ENCODE measurements at places on chromosomes 2 and 18.

DNA sequence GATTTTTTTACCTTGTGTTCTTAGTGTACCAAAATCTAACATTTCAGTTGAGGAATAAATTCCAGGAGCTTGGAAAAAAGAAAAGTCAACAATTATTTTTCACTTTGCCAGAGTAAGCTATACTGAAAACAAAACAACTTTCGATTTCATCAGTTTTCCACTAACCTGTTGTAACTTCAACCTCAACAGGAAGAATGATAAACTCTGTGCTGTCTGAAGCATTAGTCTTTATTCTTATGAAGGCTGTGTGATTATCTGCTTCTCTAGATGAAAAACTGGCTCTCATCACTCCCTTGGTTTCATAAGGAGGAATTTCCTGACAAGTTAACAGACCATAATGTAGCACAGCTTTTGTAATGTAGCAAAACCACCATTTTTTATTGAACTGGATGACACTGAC is 121.2 kb downstream of the ZAP70 start:
- DNase-seq = no peak

GRCh38 chr2:182942756-182943155 is 76.3 kb upstream of the FRZB start:
- DNase-seq = no peak

GRCh38 chr2:205683502-205684367 is 1.4 kb downstream of the NRP2 start:
- no peak for DNase-seq

- no peak for DNase-seq
Observed at GRCh38 chr2:235663875-235664274, 170.0 kb downstream of the AGAP1 start.

- no peak for DNase-seq
Observed at GRCh38 chr2:178846458-178846802, 39.2 kb upstream of the TTN start.

DNA sequence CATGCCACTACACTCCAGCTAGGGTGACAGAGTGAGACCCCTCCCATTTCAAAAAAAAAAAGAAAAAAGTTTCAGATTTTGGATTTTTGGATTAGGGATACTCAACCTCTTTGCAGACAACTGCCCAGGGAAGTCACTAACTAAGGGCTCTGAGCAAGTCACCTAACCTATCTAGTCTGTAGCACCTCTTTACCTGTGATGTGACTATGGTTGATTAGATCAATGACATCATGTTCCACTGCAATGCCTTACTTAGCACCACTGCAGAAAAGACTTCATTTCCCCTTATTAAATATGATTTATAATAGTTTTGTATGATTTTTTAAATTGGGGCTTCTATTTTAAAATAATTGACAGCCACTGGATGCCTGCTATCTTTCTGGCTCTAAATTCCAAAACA is 41.2 kb downstream of the CUL3 start:
- no peak for DNase-seq

DNA sequence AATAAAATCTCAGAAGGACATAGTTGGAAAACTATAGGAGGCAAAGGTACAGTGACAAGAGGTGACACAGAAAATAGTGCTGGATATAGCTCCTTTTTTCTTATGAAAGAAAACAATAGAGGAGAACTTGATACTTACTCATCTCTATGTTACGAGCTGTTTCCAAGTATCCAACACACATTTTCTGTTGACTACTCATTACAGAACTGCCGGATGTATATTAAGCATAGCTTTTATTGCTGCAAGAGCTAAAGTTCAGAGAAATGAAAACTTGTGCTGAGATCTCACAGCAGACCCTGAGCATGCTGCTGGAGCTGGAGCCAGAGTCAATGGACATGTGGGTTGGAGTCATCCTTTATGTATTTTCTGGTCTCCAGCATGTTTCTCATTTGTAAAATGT is 210.0 kb upstream of the NT5C1B start:
- no peak for DNase-seq

- no peak for DNase-seq
Observed at GRCh38 chr18:41875094-41875780, 79.8 kb upstream of the PIK3C3 start.

DNA sequence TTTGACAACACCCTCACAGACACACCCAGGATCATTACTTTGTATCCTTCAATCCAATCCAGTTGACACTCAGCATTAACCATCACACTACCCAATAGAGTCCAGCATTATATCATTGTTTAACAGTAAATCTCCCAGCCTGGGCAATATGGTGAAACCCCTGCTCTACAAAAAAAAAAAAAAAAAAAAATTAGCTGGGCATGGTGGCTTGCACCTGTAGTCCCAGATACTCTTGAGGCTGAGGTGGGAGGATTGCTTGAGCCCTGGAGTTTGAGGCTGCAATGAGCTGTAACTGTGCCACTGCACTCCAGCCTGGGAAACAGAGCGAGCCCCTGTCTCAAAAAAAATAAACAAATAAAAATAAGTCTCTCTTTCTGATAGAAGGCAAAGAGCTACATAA is 304.0 kb downstream of the STK39 start:
- DNase-seq = no peak

DNA sequence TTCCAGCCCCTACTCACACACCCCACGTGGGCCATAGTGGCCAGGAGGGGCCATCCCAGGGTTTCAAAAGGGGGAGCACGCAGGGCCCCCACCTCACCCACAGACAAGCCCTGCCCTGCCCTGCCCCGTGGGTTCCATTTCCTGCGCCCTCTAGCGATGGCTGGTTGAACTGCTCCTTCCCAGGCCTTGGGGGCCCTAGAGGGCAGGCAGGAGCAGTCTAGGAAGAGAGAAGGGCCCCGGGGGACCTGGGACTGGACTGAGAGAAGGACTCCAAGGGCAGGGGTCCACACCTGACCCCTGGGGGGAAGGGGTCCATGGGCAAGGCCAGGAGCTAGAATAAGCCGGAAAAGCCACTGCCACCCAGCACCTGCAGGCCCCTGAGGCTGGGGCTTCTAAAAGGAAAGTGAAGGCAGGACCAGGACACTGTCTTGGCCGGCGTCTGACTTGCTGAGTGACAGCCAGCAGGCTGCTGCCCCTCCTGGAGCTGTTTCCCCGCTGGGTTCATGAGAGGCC is 10.1 kb downstream of the CYP26B1 start:
- DNase-seq = peak; percentile 18

DNA sequence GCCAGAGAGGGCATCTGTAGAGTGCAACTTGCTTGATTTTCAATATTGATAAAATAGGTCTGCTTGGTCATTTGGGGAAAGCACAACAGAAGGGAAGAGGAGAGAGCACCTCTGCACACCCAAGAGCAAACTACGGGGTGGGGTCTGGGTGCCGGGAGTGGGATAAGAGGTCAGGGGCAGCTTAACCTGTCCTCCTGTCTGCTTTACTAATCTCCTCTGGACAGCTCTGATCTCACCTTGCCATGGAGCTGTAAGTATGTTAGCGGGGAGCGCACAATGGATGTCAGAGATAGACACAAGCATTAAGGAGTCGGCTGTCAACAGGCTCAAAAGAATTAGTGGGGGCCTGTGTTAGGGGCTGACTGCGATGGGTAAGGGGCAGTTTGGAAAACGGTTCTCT is 328.7 kb downstream of the CYRIA start:
- no peak for DNase-seq

DNA sequence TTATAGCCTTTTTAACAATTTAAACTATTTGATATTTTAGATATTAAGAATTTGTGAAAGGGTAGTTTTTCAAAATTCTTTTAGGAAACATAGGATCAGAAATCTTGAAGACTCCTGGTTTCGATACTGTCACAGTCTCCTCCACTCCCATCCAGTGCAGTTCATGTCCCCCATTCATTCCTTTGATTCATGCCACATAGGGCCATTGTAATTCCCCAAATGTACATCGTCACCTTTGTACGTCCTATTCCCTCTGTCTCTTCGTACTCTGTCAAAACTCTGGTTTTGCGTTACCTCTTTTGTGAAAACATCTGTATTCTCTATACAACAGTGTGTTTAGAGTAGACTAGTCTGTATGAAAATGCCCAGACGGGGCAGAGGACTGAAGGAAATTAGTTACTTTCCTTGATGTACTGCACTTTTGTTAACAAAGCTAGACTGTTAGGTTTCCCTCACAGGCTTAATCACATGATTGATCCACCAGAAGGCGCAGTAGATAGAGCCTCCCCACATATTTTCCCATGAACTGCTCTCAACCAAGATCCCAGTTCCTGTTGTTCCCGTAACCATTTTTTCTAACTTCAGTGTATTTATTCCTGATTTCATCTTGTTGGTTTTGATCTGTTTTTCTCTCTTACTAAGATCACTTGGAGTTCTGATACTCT is 2.5 kb downstream of the MRPL35 start:
- DNase-seq = no peak

Measured in COR-L47 (cell line).